ENCODE measurements at places on chromosomes 12 and 14.

DNA sequence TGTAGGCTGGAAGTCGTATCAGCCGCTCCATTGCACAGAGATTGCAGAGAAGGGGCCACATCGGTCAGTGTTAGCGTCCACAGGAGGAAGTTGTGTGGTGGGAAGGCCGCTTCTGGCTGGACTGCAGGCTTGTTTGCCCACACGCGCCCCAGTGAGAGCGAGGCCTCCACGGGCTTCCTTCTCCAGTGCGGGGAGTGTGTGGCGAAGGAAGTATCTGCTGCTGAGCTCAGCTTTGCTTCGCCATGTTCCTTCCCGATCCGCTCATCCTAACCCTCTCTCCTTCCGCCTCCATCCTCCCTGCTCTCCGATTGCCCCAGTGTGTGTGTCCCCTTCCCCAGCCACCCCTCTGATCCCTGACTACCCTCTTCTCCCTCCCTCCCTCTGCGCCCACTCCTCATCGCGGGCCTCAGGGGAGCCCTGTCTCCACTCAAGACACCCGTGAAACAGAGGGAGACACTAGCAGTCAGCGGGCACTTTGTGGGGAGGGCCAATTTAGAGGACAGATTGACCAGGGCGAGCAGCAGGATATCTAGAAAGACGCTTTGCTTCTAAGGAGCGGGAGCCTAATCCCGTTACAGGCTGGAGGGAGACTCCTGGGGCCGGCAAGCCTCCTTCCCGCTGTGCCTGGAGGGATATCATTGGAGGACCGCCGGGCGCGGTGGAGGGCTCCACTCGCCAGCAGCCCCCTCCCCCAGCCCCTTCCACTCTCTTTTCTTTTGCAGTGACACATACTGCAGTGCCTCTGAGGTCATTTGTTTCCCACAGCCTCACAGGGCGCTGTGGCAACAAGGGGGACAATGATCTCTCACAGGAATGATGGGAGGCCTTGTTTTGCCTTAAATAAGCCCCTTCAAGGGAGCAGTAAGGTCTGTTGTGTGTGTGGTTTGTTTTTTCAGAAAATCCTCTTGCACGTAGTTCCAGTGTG lies 428.8 kb downstream of the ZFP36L1 start:
- no peak for DNase-seq

DNA sequence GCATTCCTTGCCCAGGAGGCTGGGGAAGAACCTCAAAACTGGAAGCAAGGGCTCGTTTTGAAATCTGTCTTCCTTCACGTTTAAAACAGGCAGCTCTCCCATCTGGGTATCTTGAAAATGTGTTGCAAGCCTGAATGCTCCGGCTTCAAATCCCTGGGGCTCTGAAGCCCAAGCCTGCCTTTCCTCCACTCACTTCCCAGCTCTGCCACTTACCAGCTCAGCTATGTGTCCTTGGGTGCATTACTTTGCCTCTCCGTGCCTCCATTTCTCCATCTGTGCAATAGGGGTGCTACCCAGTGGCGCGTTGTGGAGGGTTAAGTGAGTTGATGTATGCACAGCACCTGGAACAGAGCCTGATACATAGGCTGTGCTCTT lies 97.6 kb downstream of the GCH1 start:
- no peak for DNase-seq

GRCh38 chr12:75703131-75703530 lies 191.7 kb upstream of the KRR1 start:
- DNase-seq = no peak

DNA sequence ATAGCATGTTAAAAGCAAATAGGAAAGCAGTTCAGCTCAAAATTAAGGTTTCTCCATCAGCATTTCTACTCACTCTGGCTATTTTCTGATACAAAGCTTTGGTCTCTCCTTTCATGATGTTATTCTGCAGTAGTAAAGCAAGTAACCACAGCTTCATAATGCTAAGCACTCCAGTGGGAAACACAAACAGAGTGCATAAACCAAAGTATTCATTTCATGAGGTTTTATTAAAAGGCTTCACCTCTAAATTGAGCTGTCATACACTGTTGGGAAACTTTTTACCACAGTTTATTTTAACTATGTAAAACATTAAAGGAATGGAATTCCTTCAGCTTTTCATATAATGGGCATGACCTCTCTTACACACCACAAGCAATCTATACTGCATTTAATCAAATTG lies 157.9 kb upstream of the LMO3 start:
- no peak for DNase-seq

DNA sequence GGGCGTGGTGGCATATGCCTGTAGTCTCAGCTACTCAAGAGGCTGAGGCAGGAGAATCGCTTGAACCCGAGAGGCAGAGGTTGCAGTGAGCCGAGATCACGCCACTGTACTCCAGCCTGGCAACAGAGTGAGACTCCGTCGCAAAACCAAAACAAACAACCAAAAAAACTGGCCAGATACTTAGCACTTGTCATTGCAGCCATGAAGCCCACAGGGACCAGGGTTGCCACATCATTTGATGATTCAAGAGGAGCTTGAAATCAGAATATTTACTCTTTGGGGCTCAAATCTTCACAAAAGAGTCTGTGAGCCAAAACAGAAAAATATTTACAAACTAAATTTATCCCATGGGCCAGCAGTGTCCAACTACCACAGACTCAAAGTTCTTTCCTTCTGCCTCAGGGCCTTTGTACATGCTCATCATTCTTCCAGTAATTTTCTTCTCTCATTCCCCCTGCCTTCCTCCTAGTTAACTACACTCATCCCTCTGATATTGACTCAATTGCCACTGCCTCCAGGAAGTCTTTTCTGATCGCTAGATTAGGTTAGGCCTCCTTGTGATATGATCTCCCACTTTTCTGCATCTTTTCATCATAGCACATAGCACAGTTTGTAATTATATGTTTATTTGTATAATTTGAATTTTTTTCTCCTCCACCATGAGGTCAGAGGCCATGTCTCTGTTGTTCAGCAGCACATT lies 130.8 kb upstream of the PLEKHG7 start:
- DNase-seq = no peak

GRCh38 chr14:78902010-78902623 lies 731.9 kb downstream of the NRXN3 start:
- DNase-seq = no peak

GRCh38 chr12:101945369-101946232 lies 68.2 kb downstream of the DRAM1 start:
- no peak for DNase-seq

GRCh38 chr14:60188115-60188514 lies 22.9 kb upstream of the DHRS7 start:
- no peak for DNase-seq

DNA sequence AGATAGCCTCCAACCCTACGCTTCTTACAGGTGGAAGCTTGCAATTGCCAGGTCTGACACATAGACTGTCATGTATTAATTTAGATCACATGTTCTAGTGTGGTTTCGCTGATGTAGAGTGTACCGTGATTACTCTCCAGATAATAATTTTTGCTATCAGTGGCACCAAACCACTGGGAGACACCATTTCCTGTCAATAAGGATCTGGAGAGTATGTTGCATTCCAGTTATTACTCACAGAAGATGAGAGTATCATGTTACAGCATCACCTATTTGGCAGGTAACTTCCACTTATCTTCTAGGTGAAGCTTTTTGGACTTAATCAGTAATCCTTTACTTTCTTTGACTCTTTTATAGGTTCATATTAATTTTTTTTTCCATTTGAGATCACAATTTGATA lies 147.2 kb downstream of the HELB start:
- DNase-seq = no peak

GRCh38 chr14:24909523-24910302 lies 140.2 kb downstream of the STXBP6 start:
- DNase-seq = no peak

- DNase-seq = peak; percentile 80
Measured at GRCh38 chr14:23300687-23301223, 1.9 kb downstream of the PPP1R3E start.

DNA sequence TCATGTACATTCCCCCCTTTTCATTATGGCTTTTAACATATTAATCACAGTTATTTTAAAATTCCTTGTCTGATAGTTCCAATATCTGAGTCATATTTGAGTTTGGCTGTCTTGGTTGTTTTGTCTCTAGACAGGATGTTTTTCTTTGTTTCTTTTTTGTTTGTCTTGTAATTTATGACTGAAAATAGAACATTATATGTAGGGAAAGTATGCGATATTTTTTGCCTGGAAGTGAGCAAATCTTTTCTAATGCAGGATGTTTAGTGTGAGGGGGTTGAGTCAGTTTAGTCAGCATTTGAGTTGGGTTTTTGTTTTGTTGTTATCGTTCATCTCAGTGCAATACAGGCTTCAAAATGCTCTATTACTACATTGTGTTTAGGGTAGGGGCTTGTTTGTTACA lies 239.7 kb downstream of the SNAPC1 start:
- no peak for DNase-seq

GRCh38 chr12:48671231-48671856 lies 10.7 kb downstream of the KANSL2 start:
- DNase-seq = no peak

DNA sequence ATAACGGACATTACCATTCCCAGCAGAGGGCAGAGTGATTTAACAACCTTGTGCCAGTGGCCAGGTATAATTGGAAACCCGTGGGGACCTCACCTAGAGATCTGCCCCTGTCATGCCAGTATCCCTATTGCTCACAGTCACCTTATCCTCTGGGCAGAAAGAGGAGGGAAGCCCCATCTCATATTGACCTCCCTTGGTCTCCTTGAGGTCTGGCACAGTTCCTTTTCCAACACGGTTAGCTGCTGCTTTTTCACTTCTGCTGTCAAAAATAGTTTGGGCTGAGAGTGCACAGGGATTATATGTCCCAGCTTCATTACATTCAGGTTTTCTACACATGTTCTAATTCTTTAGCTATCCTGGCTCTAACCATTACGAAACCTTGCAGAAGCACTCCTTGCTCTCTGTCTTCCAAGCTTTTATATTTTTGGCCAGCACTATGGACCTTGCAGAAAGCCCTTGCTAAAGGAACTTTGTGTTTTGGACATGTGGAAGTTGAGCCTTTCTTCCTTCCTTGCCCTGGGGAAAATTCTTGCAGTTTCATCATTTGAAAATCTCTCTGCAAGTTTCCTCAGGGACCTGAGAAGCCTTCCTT lies 111.7 kb upstream of the MIS18BP1 start:
- DNase-seq = no peak

DNA sequence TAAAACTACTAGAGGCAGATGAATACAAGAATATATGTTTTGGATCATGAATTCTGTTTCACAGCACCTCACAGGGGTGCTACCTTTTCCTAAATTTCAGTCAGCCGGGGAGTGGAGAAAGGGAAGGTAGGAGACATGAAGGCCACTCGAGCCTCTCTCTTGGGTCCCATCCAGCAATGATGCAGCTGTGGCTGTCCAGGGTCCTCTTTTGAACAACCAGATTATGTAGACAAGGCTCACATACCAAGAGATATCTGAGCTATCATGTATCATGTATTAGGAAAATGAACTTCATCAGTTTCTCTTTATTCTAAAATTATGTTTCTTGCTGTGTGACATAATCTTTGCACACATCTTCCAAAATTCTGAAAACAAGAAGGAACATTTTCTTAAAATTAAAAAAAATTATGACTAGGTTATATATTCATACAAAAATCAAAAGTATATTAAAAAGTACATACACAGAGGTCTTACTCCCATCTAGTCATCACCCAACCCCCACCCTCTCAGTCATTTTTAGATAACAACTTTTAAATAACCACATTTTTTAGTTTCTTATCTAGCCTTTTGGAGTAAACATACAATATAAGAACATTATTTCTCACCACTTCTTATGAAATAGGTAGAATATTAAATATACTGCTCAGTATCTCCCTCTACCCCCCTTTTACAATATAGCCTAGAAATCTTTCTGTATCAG lies 88.7 kb downstream of the ACADS start:
- DNase-seq = no peak

DNA sequence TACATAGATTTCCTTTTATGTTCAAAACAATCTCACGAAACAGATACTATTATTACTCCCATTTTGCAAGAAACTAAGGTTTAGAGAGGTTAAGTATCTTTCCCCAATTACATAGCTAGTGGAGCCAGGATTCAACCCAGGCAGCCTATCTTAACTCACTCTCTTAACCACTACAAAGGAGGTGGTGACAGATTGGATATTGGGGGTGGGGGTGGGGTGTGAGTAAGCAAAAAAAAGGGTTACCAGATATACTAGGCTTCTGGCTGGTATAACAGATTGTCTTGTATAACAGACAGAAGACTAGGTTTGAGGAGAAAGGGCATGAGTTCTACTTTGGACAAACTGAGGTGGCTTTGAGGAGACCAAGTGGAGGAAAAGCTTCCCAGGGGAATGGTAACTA lies 2.1 kb downstream of the GMFB start:
- no peak for DNase-seq

DNA sequence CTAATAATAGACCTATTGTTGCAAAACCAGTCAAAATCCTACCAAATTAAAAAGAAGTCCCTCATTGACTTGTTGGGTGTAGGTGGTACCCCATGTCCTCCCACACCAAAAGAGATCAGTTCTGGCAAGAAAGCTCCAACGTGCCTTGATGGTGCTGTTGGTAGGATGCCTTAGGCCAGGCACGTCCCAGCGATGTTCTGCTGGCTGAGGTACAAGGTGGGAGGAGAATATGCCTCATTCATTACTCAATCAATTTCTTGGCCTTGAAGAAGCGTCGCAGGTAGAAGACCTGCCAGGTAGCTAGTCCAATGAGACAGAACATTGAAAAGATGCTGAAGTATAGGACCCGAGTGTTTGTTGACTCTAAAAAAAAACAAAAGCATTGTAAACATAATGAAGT lies 7.8 kb upstream of the NEK9 start:
- no peak for DNase-seq

- no peak for DNase-seq
Measured at GRCh38 chr12:97404543-97404942, 58.1 kb upstream of the RMST start.

DNA sequence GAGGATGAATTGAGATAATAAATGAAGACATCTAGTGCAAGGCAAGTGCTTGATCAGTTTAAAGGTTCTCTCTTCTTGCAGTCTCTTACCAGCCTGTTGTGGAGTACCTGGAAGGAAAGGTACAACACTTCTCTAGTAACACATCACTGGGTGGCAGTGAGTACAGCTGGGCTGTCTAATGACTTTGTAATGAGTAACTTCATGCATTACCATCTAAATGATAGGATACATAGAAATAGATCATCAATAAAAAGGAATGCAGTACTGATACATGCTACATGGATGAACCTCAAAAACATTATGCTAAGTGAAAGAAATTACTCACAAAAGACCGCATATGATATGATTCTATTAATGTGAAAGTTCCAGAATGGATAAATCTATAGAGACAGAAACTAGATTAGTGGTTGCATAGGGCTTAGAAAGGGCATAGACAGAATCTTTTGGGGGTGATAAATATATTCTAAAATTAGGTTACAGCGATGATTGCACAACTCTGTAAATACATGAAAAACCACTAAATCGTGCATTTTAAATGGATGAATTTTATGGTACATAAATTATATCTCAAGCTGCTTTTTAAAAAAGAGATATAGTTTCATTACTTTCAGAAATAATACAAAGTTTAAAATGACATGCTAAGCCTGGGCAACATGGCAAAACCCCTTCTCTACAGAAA lies 224.4 kb downstream of the CHST11 start:
- no peak for DNase-seq

- DNase-seq = no peak
Measured at GRCh38 chr12:103834942-103835341, 6.1 kb downstream of the NT5DC3 start.

All from suprapubic skin (tissue), 4 donors.